T-helper 22 cell (primary cell): ENCODE measurements at places on chromosomes 13 and 19.

DNA sequence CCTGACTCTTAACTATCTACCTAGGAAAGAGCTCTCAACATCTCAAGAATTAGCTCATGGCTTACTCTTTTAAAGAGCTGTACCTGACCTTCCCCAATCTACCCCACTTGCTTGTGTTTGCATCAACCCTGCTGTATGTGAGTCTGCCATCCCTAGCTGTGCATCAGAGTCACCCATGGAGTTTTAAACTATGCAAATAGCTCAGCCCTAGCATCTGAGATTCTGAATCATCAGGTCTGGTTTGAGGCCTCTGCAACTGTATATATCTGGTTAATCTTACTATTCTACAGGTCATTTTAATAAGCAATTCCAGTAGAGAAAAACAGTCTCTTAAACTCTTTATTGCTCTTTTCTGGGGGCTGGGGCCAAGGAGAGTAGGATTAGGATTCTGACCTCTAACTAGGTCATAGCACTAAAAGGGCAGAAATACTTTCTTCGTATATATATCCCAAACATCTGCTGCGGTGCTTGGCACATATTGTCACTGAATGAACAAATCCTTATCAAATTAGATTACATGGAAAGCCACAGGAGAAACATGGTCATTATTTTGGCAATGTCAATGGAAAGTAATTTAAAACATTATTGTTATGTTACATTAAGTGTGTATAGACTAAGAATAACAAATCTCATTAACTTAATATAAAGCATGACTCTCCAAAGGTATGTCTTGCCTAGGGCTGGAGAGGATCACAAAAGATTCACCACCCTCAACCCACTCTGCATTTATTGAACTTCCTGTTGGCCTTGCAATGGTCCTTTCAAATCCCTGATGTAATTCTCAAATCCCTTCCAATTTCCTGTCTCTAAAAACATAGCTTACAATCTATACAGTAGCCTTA lies 232.2 kb downstream of the DACH1 start:
- DNase-seq = no peak

- DNase-seq = no peak
Measured at GRCh38 chr13:25231517-25231916, 55.8 kb downstream of the MTMR6 start.

DNA sequence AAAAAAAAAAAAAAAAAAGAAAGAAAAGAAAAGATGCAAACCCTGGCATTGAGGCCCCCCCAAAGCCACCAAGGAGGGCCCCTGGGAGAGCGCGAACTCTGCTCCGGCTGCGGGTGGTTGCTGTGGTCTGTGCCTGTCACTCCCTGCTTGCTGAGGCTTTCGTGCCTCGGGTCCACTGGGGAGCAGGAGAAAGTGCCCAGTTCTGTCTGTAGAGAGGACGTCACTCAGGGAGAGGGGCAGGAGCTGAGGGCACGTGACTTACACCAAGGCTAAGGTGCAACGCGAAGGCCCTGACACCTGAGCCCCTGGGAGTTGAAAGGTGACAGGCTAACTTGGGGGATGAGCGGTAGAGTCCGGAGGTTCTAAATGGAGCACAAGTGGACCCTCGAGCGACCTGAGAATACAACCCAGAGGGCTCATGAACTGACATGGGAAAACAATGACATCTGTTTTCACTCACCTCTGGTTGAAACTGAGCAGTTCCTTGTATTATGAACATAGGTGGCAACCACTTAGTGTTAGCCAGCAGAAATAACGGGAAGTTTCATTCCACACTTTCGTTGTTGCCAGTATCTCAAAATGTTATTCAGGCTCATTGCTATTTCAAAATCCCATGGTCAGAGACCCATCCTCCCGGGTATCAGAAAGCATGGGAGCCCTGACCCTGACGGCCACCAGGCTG lies 69.2 kb upstream of the TM9SF2 start:
- DNase-seq = no peak

GRCh38 chr19:28314756-28315155 lies 898.2 kb downstream of the UQCRFS1 start:
- no peak for DNase-seq

DNA sequence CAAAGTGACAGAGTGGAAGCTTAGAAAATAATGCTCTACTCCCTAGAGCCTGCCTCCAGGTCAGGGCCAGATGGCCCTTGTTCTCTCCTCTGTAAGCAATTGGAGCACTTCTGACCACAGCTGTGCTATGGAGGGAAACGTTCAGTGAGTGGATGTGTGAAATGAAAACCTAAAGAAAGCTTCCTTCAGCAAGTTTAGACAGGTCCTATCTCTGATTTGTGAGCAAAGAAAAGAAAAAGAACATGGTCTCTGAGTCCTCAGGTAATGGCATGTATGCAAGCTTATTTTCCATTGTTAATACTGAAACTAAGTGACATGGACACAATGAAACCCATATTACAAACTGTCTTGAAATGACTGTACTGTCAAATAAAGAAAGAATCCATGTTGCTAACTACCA lies 1486.8 kb downstream of the EFNB2 start:
- no peak for DNase-seq

GRCh38 chr13:104920091-104920490 lies 1615.4 kb downstream of the EFNB2 start:
- DNase-seq = no peak

- no peak for DNase-seq
Measured at GRCh38 chr19:32296694-32297093, 48.7 kb upstream of the ZNF507 start.

DNA sequence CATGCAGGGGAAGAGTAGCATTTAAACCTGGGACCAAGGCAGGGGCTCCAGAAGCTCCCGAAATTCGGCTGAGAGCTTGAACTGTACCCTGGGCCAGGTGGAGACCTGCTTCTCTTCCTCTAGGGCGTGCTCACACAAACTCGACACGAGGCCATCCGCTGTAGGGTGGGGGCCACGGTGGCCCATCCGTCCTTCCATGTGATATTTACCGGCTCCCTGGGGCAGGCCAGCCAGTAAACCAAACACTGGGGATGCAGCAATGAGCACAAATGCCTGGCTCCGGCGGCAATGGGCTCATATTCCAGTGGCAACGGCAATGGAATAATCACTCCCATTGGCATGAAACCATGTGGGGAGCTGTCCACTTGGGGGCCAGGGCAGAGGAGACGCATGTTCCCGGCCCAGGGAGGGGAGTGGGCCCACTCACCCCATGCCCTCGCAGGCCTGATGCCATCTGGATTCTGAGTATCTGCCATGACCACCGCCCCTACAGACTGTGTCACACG lies 10.8 kb downstream of the SH3GL1 start:
- no peak for DNase-seq

- no peak for DNase-seq
Measured at GRCh38 chr13:102310691-102311418, 91.0 kb downstream of the FGF14 start.

- DNase-seq = no peak
Measured at GRCh38 chr13:105773863-105774538, 761.5 kb downstream of the EFNB2 start.
